Panc1 (cell line): ENCODE measurements at places on chromosomes 7 and 10.

GRCh38 chr7:18700147-18700546 is 204.6 kb downstream of the HDAC9 start:
- no peak for DNase-seq

DNA sequence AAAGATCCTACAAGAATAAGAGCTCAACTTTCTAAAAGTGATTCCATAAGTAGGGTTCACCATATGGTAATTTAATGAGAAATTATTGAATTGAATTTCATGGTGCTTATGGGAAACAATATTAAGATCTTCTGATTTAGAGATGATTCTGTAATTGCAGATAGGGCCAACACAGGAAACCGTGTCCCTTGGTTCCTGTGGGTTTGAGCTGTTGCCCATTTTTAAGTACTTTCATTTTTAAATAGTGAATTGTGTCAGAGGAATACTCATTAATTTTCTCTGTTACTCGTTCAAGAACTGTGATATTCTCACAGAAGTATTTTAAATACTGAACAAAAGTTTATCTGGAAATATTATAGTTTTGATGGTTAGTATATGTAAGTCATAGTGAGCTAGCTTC is 129.2 kb downstream of the SRI start:
- no peak for DNase-seq

DNA sequence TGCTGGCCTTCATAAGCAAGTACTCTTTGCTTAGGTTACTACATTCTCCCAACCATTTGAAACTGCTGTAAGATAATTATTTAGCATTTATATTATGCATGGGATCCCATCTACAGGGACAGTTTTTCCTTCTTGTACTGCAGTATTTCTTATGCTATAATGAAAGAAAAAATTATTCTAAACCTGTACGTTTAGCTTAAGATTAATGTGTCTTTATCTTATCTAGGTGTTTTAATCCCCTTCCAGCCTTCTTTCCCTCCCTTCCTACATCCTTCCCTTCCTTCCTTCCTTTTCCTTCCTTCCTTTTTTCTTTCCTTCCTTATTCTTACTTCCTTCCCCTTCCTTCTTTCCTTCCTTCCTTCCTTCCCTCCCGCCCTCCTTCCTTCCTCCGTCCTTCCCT is 778.3 kb downstream of the CNTNAP2 start:
- no peak for DNase-seq

- DNase-seq: no peak
Observed at GRCh38 chr10:58436071-58436470, 50.9 kb downstream of the TFAM start.
